ENCODE measurements at places on chromosomes 4 and X.

DNA sequence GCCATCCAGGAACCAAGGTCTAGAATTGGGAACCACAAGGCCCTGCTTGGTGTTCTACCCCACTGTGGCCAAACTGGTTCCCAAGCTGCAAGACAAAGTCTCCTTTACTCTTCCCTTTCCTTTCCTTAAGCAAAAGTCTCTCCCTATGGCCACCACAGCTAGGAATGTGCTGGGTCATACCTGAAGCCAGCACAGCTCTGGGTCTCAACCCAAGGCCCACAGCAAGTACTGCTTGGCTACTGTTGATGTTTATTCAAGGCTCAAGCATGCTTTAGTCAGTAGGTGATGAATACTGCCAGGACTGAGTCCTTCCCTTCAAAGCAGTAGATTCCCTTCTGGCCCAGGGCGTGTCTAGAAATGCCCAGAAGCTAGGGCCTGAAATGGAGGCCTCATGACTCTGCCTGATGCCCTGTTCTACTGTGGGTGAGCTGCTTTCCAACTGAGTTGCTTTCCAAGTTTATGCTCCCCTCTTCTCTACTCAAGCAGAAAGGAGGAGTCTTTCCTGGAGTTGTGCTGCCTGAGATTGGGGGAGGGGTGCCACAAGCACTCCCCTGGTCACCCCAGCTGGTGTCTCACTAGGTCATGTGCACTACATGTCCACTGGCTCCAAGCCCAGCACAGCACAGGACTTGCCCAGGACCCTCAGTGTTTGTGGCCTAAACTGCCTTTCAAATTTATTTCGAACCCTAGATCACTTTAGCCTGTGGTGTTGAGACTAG lies 44.9 kb downstream of the STAP1 start:
- no peak for DNase-seq

DNA sequence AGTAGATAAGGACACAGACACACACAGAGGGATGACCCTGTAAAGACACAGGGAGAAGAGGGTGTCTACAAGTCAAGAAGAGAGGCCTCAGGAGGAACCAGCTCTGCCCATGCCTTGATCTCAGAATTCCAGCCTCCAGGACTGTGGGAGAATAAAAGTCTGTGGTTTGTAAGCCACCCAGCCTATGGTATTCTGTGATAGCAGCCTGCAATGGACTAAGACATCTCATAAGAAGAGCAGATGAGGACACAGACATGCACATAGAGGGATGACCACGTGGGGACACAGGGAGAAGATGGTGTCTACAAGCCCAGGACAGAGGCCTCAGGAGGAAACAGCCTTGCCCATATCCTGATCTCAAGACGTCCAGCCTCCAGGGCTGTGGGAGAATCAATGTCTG lies 9.4 kb downstream of the XG start:
- no peak for DNase-seq

GRCh38 chrX:153560000-153560399 lies 38.9 kb downstream of the CCNQ start:
- no peak for DNase-seq

GRCh38 chrX:77788050-77788449 lies 2.0 kb upstream of the ATRX start:
- DNase-seq: no peak

DNA sequence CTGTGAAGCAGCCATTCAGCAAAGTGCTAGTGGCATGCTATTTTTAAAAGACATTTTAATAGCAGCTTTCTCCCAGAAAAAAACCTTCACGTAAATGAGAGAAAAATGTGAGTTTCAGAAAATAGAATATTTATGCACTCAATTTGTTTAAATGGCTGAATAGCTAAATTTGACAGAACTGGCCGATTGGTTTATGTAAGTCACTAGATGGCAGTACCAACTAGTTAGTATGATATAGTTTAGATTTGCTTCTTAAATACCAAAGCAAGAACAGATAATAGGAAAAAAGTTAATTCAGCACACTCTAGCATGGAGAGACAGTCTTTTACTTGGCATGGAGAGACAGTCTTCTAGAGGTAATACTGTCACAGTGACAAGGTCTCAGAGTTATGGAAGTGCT lies 250.1 kb downstream of the SNCA start:
- no peak for DNase-seq

DNA sequence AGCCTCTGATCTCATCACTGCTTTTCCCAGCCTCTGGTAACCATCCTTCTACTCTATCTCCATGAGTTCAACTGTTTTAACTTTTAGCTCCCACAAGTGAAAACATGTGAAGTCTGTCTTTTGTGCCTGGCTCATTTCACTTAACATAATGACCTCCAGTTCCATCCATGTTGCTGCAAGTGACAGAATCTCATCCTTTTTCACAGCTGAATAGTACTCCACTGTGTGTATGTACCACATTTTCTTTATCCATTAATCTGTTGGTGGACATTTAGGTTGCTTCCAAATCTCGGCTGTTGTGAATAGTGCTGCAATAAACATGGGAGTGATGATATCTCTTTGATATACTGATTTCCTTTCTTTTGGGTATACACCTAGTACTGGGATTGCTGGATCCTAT lies 109.5 kb downstream of the FRYL start:
- DNase-seq: no peak

DNA sequence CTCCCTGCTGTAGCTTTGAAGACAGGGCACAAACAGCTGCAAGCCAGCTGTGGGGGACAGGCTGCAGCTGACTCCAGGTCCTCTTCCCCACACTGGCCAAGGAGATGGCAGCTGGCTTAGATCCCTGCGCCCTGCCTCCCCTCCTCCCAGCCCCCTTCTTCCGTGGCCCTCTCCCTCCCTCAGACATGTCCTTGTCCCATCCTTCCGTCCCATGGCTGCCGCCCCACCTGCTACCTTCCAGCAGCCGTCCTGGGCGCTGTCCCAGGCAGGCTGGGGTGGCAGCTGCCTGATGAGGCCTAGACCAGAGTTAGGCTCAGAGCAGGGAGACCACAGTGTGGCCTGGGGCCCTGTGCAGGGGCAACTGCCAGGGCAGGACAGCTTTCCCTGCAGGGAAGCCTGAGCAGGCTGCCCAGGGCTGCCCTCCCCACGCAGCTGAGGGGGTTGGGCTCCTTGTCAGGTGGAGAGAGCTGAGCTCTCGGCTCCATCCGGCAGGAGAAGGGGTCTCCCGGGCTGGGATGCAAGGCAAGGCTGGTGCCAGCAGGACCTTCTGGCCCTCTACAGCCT lies 3.3 kb upstream of the BGN start:
- DNase-seq: no peak

GRCh38 chr4:152099555-152099954 lies 338.7 kb upstream of the GATB start:
- no peak for DNase-seq

DNA sequence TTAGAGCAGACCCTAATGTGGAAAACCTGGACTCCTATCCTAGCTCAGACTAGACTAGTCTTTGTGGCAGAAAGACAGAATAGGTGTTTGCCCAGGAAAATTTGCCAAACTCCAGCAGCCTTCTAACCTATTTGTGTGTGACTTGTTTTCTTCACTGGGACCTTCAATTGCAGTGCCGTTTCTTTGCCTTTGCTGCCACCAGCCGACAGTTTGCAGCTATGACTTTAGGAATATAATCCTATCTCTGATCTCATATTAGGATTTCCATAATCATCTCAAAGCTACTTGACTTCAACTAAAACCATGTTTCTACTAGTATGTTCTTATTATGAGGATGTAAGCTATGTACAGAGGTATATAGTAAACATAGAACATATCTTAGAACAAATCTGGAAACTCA lies 60.2 kb upstream of the PGAM4 start:
- no peak for DNase-seq

- no peak for DNase-seq
Measured at GRCh38 chrX:142688256-142688655, 337.5 kb upstream of the SPANXN4 start.

DNA sequence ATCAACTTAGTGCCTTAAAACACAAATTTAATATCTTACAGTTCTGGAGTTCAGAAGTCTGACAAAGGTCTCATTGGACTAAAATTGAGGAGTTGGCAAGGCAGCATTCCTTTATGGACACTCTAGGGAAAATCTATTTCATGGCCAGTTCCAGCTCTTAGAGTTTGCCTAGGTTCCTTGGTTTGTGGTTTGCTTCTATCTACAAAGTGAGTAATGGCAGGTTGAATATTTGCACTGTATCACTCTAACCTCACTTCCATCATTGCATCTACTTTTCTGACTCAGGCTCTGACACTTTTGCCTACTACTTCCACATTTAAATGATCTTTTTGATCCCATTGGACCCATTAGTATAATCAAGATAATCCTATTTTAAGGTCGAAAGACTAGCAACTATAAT lies 64.7 kb upstream of the PCDH10 start:
- DNase-seq: no peak

- DNase-seq: no peak
Measured at GRCh38 chrX:41589634-41590270, 99.0 kb upstream of the GPR34 start.

DNA sequence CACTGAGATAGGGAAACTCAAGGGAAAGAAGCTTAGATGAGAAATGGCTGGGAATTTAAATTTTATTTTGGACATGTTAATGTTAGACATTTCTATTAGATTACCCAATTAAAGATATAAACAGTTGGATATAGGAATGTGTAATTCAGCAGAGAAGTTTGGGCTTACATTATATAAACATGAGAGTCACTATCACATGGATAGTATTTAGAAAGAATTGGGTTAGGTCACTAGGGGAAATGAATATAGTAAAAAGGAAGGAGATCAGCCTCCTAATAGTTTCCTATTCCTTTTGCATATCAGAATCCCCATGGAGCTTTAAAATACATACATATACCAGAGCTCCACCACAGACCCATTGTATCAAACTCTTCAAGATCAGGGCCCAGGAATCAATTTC lies 19.6 kb upstream of the CXCL5 start:
- DNase-seq: no peak

DNA sequence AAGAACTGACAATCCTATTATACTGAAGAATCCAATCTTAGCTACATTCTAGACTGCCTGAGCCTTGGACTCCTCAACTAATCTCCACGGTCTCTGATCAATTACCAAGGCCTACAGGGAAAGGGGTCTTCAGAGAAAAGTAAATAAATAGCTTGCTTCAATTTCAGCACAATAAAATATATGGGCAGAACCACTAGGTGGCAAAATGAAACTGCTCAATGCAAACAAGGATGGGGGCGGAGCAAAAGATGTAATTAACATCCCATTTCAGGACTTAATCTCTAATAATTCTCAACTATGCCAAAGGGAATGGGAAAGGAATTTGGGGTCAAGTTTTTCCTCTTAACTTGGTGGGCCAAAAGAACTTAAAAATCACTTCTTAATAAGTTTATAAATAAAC lies 78.4 kb upstream of the MAP3K15 start:
- DNase-seq: no peak

GRCh38 chrX:152588206-152588605 lies 49.5 kb upstream of the GABRQ start:
- DNase-seq: no peak

DNA sequence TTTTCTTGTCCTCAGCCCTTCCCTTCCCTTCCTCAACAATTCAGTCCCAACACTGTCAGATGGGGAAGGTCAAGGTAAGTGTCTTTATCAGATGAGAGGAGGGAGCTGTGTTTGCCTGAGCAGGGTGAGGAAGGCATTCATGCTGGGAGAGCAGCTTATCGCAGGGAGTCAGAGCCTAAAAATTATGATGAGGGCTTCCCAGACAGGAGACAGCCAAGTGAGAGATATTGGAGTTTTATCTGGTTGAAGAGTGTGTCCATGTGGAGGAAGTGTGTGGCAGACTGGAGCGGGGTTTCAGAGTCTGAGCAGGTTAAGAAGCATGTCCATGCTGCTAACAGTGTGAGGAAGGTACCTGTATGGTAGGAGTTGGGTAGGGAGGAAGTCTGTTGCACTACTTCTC lies 18.4 kb downstream of the BEX4 start:
- no peak for DNase-seq

DNA sequence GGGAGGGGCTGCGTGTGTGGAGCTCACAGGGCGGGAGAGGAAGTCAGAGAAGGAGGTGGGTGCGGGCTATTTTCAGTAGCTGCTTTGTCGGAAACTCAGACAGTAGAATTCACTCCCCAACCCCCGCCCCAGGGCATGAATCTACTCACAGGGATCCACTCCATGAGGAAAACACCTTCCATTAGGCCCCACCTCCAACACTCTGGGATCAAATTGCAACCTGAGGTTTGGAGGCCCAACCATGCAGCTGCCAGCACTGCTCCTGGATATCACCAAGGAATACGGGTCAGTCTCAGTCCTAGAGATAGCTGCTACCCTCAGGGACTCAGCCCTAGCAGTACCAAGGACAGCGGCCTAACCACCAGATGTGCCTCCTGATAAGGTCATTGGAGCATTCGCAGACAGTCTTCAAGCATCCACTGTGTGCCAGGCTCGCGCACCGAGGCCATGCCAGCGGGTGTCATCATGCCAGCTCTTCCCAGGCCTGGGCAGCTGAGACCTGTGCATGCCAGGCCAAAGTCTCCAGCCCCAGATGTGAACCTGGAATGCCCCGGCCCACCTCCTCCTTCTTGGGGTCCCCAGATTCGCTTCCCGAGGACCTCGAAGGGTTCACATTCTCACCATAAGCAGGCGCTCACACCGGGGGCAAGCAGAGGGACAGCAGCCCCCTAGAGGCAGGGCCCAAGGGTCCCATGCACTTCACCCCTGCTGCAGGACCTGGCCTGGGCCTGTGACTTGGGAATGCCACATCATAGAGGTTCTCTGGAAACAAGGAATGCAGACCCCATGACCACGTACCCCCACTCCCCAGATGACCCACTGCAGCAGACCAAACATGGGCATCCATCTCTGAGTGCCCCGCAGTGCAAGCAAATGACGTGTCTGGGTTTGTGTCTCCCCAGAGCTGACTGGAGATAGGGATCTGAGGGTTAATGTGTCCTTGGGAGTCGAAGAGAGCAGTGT lies 102.3 kb downstream of the ADRA2C start:
- no peak for DNase-seq

GRCh38 chrX:68686097-68686977 lies 38.9 kb downstream of the STARD8 start:
- no peak for DNase-seq

All from smooth muscle cell of the brain vasculature (primary cell).